ENCODE measurements at places on chromosomes 3 and 15.

DNA sequence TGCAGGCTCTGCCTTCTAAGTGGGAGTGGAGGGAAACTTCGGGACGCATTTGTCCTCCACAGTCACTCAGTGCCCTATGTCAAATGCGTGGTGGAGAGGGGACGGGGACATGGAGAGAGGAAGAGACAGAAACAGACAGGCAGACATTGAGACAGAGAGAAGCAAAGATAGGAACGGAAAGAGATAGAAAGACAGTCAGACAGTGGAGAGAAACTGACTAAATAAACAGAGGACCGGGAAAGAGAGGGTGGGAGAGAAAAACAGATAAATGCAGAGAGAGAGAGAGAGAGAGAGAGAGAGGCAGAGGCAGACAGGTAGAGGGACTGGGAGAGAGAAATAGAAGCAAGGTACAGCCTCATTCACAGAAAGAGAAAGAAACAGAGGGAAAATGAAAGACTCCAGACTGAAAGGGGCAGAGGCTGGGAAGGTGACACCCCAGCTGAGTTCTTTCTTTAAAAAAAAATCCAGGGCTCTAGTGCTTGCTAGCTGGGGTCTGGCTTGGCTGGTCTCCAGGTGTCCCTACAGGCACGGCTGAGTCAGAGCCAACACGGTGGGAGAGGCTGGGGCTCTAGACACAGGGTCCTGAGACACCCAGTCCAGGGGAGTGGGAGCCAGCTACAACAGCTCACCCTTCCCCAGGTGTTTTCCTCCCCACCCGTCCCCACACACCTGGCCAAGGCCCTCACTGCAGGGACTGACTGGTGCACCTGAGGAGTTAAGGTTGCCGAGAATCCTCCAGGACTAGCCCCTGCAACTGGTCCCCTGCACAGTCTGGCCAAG lies 506.1 kb upstream of the PROK2 start:
- no peak for DNase-seq

- DNase-seq = no peak
These were observed 53.0 kb upstream of the CA12 start for GRCh38 chr15:63434576-63435186.

- peak; percentile 27 for DNase-seq
These were observed 965.9 kb upstream of the ROBO1 start for GRCh38 chr3:80733522-80734176.

DNA sequence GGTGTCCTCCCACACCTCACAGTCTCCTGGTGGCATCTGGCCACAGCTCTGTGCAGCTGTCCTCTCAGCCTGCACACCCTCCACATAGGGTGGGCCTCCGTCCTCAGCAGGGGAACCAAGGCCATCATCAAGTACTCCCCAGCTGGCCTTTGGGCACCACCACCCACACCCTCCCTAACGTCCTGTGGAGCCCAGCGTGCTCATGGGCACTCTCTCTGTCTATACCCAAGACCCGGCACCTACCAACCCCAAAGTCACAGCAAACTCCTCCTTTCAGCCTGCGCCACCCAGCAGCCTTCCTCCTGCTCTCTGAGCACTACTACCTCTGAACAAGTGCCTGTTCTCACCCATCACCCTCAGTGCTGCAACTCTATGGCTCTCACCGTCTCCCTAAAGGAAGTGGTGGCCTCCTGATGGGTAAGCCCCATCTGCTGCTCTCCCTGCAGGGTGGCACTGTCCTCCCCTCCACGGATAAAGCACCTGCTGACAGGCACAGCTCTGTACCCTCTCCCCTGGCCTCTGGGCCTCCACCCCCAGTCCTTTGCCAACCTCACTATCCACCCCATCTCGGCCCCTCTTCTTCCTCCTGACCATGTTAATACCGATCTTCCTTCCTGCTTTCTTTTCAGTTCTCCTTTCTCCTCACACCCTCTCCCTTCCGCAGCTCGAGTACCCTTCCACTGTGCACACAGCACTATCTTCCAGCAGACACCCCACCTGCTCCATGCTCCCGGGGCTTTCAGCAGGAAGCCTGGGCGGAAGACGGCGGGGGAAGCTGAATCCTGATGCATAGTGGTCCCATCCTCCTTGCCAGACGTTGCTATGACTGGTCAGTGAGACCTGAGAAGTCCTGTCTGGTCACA lies 31.5 kb downstream of the SLC41A3 start:
- no peak for DNase-seq

GRCh38 chr3:195916291-195916690 lies 7.9 kb upstream of the TNK2 start:
- DNase-seq = no peak

GRCh38 chr3:39068556-39068955 lies 16.7 kb downstream of the WDR48 start:
- no peak for DNase-seq

DNA sequence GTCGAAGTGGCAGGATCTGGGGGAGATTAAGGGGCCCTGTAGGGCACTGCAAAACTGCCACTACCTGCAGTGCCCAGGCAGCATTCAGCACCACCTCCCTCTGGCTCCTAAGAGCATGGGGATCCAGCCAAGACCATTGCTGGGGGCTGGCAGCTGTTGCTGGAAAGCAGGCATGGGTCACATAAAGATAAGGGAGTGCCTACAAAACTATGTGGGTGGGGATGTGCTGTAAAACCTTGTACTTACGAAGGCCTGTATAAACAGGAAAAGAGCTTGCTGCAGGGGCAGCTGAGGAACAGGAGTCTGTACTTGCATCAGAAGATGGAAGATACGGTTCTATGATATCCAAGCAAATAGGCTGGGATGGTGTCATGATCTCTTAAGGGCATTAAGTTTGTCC lies 27.1 kb downstream of the IL20RB start:
- DNase-seq = no peak

GRCh38 chr15:63628123-63628822 lies 31.1 kb downstream of the FBXL22 start:
- no peak for DNase-seq

- DNase-seq = no peak
These were observed 3.7 kb downstream of the WNT5A start for GRCh38 chr3:55483196-55484095.

DNA sequence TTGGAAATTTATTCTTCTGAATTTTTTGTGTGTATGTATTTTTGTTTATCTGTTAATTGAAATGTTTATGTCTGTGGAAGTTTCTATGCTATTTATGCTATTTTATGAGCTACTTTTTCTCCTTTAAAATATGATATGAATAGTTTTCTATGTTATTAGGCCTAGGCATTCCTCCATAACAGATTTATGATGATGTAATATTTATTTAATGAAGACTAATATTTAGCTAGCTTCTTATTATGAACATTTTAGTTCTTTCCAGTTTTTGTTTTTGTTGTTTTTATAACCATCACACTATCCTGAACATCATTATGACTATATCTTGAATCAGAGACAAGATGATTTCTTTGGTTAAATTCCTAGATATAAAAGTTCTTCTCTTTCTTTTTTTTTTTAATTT lies 70.7 kb downstream of the P2RY1 start:
- no peak for DNase-seq

- no peak for DNase-seq
These were observed 523.1 kb upstream of the TGFBR2 start for GRCh38 chr3:30083315-30083714.

- DNase-seq = no peak
These were observed 53.3 kb downstream of the GJD2 start for GRCh38 chr15:34701536-34701935.

DNA sequence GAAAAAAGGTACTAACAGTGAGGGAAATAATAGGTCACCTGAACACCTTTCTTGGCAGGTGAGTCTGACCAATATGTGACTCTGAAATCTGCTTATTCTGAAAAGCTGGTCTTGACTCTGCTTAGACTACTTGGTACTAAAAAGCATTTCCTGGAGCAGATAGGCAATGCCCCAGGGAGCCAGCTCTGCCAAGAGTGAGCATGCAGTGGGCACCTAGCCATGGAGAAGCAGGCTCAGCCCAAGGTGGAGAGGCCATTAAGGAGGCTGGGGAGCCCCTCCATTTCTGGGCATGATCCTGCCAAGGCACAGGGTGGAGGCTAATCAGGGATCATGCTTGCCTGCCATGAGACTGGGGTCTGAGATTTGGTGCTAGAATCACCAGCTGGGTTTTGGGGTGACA lies 1.6 kb upstream of the LTF start:
- no peak for DNase-seq

DNA sequence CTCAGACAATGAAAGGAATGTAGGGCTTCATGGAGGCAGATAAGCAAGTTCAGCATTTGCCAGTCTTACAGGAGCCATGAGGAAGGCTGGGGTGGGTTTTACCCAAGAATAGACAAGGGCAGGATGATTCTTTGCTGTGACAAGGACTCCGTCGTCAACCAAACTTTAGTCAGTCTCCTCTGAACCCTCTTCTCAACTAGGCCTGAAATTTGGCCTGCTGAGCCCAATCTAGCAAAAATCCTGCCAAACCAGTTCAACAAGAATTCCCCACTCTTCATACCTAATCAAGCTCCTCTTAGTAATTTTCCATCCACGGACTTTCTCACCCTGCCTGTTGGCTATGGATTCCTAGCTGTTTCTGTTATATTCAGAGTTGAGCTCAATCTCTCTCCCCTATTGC lies 280.5 kb downstream of the TBL1XR1 start:
- no peak for DNase-seq

- DNase-seq = no peak
These were observed 21.9 kb upstream of the CACNA2D2 start for GRCh38 chr3:50525191-50525910.

DNA sequence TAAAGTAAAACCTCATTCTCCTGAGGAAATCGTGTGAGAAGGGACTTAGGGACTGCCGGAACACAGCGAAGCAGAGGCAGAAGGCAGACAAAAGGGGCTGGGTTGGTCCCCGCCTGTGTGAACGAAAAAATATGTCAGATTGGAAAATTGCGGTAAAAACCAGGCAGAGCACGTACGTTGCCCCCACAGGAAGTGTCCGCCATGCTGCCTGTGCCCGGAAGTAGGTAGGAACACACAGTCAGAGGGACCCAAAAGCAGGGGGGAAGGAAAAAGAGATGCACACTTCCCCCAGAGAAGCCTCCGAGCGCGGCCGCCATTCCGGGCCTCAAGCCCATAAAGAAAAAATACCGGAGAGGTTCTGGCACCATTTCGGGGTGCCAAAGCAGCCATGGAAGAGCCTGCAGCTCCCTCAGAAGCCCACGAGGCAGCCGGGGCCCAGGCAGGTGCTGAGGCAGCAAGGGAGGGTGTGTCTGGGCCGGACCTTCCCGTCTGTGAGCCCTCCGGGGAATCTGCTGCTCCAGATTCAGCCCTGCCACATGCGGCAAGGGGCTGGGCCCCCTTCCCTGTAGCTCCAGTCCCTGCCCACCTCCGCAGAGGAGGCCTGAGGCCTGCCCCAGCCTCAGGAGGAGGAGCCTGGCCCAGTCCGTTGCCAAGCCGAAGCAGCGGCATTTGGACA lies at the start of gene MKRN3:
Gene MKRN3 (plus strand): TSS at position 280 of the 676 bp plus-strand sequence. CDS start 109 bp downstream, at position 389.
- DNase-seq = peak; percentile 49

DNA sequence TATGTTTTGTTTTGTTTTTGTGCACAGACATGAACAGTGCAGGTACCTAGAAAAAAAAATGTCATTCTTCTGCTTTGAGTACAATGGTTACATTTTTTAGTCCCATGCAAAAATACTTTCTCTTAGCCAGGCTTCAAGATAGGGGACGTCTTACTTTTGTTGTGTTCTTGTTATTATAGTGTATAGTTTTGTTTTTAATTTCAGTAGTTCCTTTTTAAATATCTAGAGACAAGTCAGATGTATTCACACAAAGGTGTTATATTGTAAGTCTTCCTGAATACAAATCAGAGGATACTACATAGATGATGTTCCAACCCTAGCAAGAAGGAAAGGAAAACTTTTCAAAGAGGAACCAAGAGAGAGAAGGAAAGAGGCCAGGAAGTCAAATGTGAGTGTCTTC lies 28.8 kb upstream of the IGSF11 start:
- no peak for DNase-seq
